ENCODE measurements at places on chromosomes 3 and 15.

GRCh38 chr3:186180891-186181481, 72.1 kb upstream of the ETV5 start:
- DNase-seq, result no peak

DNA sequence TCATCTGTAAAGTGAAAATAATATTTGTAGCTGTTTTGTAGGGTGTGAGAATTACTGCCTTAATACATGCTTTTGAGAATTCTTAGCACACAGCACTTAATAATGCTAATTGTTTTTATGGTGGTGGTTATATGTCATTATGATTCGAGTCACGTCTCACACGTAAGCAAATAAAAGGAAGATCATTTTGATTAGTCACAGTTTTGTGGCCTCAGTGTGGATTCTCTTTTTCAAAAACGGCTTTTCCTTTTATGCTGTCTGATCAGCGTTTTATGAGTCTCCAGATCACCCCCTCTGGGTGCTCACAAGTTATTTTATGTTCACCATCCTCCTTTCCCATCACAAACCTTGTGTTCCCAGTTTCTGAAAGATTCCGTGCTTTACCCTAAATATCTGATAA, 255.6 kb upstream of the CNTN4 start:
- DNase-seq, result peak; percentile 12

DNA sequence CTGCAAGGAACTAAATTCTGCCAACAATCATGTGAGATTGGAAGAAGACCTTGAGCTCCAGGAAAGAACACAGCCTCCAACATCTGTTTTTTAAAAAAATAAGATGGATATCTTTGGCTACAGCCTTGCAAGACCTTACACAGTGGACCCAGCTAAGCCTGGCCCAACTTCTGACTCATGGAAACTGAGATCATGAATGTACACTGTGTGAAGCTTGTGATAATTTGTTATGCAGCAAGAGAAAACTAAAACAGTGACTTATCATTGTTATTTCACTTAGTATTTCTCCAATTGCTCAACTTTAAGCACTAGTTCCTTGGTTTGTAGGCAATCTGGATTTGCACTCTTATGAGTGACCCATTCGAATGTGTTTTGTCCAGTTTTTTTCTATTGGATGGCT, 29.3 kb downstream of the SHQ1 start:
- peak; percentile 60 for DNase-seq

DNA sequence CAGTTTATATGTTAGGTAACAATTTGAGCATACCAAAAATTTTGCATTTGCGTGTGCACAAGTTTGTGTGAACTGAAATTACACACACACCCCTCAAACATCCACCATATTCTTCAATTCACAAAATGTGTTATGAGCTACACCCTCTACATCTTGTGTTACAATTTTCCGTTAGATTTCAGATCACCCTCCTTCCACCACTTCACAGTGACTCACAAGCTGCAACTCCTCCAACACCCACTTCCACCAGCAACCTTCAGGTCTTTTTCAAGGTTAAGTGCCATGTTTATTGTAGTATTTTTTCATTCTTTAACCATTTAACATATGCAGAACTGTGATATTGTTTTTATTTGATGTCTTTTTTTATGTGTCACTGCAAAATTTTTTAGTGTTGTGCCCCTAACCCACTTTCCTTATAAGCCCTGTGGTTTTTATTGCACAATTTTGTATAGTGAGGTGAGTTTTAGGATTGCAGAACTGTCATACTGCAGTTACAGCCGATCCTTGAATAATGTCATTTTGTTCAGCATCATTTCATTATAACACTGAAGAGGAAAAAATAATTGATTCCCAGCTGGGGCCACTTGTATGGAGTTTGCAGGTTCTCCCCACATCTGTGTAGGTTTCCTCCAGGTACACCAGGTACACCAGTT, 148.9 kb downstream of the PLCL2 start:
- no peak for DNase-seq

DNA sequence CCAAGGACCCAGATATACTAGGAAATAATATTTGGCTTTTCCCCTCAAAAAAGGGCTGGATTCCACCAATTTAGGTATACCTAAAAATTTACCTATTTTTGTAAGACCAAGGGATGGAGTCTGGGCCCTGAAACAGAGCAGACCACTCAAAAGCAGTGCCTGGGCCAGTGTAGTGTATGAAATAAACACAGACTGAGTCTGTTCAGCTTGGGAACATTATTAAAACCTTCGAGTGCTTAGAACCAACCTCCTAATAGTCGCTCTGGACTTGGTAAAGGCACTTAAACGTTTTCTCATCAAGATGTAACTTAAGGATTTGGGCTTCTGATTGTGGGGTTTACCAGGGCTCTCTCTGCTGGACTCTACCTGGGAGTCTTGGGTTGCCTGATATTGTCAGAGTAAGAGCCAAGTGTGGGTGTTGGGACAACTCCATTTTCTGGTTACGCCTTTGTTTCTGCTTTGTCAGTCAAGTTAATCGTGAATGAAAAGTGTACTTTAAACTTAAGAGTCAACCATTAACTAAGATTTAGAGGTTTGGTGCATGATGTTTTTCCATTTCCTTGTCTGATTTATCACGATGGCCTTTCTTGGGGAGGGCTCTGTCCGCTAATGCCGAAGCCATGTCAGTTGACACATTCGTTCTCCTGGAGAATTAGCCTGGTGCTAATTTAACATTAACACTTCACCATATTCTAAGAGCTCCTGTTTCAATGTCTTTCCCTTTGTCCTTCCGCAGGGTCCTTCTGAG, 221.0 kb upstream of the TPM1 start:
- no peak for DNase-seq

DNA sequence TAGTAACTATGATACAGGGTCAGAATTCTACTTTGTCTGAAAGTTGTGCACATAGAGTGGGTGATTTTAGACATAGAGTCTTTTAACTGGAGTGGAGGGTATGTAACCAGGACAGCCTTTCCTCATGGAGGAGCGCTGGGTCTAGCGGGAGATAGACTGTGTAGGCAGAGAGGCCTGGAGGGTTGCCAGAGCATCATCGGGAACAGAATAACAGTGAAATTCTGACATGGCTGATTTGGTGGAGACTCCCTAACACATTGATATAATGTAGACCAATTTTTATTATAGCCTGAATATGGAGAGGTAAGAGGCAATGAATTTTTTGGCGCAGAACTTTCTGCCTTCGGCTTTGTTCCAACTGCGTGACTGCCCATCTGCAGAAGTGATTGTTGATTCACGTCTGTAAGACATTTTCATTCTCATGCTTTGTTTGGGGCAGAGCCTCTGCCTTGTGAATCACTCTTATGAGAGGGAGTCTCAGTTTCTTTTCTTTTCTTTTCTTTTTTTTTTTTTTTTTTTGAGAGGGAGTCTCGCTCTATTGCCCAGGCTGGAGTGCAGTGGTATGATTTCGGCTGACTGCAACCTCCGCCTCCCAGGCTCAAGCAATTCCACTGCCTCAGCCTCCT, 16.0 kb downstream of the LPP start:
- DNase-seq, result no peak

DNA sequence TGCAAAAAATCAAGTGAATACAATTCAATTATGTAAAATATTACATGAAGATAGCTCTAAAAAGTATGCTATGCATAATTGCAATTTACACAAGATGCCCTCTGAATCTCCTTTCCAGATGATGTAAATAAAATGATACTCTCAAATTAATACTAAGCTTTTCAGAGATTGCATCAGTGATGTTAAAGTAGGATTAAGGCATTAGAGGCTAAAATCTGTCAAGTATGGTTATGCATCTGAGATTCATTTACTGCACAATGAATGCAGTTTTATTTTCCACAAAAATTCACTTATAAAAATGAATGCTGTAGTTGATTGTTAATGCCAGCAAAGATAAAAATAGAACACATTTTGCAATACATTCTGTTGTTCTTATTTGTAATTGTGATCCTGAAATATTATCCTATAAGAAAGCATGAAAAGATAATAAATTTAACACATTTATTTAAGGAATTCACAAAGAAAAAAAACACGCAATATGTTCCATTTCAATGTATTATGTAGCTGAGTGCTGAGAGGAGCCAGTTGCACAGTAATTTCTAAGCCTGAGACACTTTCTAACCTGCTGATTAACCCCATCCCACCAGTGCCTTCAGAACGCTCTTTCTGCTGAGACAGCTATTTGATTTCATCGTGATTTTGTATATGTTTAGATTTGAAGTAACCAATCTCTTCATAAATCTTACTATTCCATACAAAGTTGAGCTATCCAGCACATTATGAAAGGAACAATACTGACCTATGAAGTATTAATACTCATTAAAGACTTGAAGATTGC, 224.4 kb downstream of the CADM2 start:
- DNase-seq, result no peak

- no peak for DNase-seq
Measured at GRCh38 chr3:40901298-40901697, 298.0 kb upstream of the CTNNB1 start.

DNA sequence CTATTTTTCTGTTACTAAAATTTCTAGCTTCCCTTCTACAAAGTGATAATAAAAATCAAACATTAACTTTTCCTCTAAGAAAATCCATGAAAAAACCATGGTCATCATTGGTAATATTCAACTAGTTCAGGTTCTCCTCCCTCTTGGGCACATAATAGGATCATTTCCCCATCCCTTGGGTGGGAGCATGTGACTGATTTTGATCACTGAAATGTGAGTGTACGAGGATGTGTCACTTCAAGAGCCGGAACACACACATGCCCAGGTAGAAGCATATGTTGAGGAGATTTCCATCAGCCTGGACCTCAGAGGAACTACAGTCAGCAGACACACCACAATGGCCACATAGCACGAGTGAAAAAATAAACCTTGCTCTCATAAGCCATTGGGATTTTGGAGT, 36.1 kb downstream of the AP3S2 start:
- no peak for DNase-seq

DNA sequence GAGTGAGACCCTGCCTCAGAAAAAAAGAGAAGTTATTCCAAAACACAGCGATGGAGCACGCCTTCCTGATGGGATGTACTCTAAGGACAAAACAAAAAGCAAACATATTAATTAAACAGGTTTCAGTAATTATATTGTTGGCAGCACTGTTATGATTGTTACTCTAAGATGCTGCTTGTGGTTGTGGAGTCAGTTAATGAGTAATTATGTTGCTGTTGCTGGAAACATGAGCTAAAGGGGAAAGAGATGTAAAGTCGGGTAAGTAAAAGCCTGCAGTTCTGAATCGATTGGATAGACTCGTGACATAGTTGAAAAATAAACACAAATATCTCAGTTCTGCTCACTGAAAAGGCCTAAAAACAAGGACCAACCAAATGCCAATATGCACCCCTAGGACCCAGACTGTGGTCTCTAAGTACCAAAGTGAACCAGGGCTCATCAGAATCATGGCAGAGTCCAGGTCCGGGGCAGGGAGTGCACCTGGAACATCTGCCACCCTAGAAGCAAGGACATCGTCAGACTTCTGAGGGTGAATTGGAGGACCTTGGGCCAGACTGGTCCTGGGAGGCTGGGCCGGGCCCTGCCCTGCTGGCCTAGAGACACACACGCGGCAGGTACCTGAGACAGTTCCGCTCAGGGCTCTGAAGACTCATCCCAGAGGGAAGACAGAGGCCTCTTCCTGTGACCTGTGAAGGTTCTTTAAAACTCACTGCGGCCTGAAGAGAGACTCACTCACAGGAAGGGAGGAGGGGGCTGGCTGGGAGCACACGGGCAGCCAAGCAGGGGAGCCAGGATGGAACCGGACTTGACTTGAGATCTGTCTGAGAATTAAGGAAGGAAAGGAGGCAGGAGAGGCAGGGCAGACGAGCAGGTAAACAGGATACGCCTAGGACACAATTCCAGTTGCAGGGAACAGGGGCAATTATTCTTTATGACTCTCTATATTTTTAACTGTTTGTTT, 140.5 kb downstream of the LRRK1 start:
- DNase-seq, result no peak

- DNase-seq, result no peak
Measured at GRCh38 chr15:68500363-68501258, 68.6 kb upstream of the ITGA11 start.

- no peak for DNase-seq
Measured at GRCh38 chr3:35544976-35545375, 94.3 kb upstream of the ARPP21 start.

DNA sequence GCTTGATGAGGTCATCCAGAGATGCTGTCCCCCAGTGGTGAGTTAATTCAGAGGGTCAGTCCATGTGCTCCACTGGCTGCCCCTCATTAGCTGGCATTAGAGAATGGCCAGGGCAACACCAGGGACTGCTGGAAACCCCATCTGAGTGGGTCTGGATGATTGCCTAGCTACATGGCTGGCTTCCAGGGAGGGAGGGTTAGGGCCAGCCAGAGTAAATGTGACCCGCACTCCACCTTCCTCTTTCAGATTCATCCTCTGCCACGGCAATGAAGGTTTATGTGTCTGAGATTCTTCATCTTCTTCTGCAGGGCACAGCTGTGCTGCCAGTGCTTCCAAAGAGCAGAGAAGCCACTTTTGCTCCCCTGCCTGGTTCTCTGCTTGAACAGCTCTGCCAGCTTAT, 391.9 kb downstream of the OCA2 start:
- DNase-seq, result no peak

GRCh38 chr15:85116494-85116893, 134.8 kb downstream of the PDE8A start:
- DNase-seq, result no peak

GRCh38 chr15:80550219-80550907, 144.7 kb upstream of the ABHD17C start:
- peak; percentile 97 for DNase-seq

- no peak for DNase-seq
Measured at GRCh38 chr3:191894406-191894805, 433.4 kb downstream of the PYDC2 start.

GRCh38 chr15:37084602-37085001, 15.7 kb downstream of the MEIS2 start:
- no peak for DNase-seq

DNA sequence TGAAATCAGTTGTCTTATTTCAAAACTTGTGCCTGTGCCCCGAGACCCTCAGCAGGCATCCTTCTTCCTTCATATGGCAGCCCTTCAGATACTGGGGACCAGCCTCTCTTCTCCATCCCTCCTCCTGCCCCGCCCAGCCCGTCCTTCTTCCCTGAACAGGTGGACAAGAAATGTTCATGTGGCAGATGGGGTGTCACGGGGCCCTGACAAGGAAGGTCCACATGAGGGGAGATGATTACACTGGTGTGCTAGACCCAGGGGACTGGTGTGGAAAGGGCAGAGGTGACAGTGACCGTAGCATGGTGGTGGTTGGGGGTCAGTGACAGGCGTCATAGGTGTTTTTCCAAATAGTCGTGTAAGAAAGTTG, 150.9 kb downstream of the CHDH start:
- no peak for DNase-seq

Data from fibroblast of skin of abdomen (primary cell).